ENCODE measurements at places on chromosomes 12 and 14.

DNA sequence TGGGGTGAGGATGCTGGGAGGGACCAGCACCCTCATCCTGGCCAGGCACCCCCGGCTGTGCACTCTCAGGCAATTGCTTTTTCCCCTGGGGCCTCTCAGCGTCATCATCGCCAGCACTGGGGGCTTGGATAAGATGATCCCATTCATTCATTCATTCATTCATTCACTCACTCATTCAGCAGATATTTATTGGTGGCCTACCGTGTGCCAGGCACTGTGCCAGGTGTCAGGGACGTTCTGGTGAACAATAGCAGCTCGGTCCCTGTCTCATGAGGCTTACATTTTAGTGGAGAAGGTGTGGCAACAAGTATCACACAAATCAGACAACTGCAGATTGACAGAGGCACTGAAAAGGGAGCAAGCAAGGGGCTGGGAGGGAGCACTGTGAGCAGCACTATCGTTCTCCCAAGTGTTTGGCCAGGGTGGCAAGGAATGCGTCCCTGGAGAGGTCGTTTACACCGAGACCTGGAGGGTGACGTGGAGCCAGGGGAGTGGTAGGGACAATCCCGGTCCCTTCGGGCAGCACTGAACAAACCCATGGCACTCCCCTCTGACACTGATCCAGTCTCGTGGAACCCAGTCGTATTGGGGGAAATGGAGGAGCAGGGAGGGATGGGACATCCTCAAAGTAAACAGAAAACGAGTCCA is 124.1 kb downstream of the PAPOLA start:
- no peak for DNase-seq

DNA sequence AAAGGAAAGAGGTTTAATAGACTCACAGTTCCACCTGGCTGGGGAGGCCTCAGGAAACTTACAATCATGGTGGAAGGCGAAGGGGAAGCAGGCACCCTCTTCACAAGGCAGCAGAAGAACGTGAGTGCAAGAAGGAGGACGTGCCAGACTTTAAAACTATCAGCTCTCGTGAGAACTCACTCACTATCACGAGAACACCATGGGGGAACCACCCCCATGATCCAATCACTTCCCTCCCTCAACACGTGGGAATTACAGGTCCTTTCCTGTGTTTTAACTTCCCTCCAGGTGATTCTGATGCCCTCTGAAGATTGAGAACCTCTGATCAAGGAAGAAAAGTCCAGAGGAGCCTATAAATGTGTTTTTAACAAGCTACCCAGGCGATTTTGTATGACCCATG is 358.7 kb downstream of the MED13L start:
- DNase-seq, result no peak

DNA sequence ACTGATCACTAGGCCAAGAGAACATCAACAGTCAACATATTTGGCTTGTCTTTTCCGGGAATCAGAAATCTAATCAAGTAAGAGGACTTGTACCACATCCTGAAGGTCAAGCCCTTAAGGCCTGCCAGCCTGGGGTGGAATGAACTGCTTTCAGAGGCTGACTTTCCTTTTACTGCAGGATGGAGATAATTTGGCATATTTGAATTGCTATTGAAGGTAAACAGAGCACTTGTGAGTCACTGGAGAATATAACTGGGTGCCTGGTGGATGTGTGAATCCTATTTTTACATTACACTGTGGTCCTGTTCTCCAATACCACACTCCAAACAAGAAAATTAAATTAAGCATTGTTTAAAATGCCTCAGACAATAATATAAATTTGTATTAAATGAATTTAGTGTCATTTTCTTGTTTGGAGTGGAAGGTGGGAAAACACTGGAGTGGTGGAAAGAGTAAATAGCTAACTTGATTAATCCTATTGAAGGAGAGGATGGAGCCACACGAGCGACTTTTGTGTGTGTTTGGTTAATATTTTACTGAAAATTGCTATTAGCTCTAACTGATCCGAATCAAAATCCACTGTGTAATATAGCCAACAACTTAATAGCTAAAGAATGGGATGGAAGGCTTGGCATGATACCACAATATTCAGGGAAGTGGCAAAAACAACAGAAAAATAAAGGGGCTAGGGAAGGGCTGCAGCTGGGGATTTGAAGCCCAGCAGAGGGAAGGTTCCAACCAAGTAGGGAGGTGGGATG is 89.4 kb downstream of the OTX2 start:
- DNase-seq, result no peak

DNA sequence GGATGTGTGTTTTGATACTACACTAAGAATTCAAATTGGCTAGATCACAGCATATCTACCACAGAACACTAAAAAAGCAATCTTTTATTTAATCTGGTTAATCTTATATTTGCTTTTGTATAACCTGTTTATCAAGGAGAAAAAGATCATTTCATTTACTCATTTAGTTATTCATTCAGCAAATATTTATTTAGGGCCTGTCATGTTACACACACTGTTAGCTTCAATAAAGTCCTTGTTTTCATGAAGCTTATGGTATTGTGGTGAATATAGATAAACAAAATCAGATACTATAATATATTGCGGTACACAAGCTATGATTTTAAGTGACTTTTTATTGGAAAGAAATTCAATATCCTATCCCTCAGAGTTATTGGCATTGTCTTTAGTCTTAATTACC is 350.8 kb downstream of the LRFN5 start:
- no peak for DNase-seq
